Left kidney (tissue), 8 donors: ENCODE measurements at places on chromosomes 7 and 10.

DNA sequence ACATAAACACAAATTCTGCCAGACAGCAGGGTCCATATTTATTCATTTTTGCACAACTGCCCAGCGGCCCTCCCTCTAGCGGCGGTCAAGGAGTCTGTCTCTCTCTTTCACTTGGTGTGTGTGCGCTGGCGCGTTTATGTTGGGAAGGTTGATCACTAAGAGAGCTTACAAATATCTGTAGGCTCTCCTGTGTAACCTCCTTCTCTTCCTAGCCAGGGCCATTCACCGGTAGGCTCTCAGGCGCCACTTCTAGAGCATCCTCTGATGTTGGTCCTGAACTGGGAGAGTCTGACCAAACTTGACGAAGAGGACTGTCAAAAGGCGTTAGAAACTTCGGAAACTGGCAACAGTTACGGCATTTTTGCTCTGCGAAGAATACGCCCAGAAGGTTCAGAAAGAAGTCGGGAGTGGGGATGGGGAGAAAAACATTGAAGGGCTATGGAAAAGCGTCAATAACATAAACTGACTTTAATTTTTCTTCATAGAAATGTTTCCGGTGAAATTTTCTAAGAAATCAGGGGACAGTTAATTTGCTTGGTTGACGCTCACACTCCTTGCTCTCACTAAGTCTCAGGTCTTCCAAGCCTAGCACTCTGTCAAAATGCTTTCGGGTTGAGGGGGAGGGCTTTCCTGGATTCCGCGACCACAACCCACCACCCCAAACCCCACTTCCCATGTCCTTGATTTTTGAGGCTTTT lies 731.1 kb downstream of the ZWINT start:
- peak; percentile 70 for DNase-seq

GRCh38 chr10:110833941-110834628 lies 37.6 kb upstream of the PDCD4 start:
- DNase-seq, result no peak

- DNase-seq, result no peak
These were observed 82.1 kb upstream of the PRPS1L1 start for GRCh38 chr7:18109762-18110161.

DNA sequence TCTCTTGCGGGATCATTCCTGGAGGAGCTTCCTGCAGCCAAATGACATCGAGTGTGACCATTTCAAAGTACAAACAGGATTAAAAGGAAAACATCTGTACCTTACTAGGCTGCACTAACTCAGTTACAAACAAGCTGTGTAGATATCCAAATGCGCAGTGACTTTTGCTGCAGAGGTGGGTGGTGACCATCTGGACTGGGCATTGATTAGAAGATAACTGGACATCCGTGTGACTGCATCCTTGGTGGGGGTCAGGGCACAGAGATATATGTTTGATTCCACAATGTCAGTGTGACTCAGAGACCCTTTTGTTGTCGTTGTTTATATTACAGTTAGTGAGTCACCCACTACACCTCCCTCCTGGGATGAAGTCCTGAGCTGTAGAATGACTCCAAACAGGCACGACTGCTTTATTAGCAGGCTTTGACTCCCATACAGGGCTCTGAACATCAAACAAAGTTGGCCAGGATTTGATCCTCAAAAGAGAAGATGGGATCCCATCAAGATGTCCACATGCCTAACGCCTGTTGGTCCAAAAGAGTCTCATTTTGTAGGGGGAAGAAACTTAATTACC lies 56.7 kb upstream of the SDK1 start:
- DNase-seq, result no peak

DNA sequence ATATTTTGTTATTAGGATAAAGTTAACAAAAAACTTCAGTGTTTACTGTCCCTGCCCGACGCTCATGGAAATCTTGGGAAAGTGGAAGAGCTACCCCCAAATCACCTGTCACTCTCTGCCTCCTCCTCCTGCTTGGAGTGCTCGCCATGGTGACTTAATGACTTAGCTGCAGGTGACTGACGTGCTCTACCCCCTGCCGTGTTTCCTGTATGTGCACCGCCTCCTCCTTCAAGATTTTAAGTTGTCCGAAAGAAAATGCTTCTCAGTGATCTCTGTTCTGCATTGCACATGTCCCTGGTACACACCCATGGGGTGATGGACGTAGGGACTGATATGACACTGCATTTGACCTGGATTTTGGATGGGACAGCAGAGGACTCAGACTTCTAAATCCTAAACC lies 338.8 kb upstream of the SHH start:
- DNase-seq, result no peak
